ENCODE measurements at places on chromosomes 11 and 22.

- no peak for DNase-seq
Observed at GRCh38 chr11:93686812-93687211, 25.3 kb downstream of the CEP295 start.

DNA sequence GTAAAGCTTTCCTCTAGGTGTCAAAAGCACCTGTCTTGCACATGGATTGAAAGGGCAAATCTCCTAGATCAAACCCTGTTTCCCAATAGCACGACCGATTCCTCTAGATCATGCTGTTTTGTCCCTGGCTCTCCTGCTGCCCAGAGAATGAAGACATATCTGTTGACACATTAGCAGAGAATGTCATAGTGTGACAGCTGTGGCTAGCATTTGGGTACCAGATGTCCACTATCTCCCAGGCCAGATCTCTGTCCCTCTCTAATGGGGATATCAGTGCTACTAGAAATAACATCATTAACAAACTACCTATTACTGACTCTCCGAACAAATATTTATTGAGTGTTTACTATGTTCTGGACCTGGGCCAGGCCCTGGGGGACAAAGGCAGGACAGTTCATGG, 72.4 kb upstream of the ISX start:
- no peak for DNase-seq

GRCh38 chr11:32137869-32138268, 47.0 kb downstream of the RCN1 start:
- no peak for DNase-seq

- no peak for DNase-seq
Observed at GRCh38 chr11:109707411-109707810, 285.4 kb downstream of the C11orf87 start.
